Suppressor macrophage treated with lipopolysaccharide for 1 hour (primary cell): ENCODE measurements at places on chromosomes 3 and 15.

DNA sequence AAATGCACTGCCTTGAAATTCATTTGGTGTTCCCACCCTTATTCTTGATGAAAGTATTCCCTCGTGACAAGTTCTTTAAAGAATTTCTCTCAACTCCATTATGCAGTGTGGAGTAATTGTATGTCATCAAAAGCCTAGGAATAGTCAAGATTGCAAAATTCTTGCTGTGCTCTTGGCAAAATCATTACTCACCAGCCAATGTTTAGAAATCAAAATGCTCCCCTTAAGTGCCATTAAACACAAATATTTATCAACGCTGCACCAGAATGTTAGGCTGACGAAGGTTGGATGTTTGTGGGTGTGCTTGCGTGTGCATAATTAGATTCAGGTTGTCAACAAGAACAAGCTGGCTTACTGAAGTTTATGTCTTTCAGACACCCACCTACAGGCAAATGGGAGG lies 40.5 kb downstream of the SST start:
- peak; percentile 7 for DNase-seq

GRCh38 chr3:192827208-192827607 lies 90.4 kb downstream of the MB21D2 start:
- DNase-seq: no peak

- peak; percentile 89 for DNase-seq
These were observed 24.8 kb downstream of the PSTPIP1 start for GRCh38 chr15:77019521-77020331.

GRCh38 chr3:138412821-138413551 lies 21.4 kb upstream of the ESYT3 start:
- DNase-seq: peak; percentile 82

DNA sequence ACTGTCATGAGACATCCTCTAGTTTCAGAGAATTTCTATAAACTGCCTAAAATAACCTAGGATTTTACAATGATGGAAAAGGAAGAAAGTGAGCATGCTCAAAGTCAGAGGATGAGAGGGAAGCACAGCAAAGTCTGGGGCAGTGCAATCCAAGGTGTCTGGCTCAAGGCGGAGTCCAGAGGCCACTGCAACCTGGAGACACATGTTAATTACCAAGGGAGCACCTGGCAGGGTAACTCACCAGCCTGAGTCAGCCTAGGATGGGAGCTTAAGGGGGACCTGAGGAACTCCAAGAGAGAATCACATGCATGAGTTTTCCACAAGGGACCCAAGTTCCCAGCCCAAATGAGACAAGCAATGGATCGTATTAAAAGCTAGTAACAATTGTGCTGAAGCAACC lies 49.8 kb downstream of the PLD1 start:
- DNase-seq: no peak

DNA sequence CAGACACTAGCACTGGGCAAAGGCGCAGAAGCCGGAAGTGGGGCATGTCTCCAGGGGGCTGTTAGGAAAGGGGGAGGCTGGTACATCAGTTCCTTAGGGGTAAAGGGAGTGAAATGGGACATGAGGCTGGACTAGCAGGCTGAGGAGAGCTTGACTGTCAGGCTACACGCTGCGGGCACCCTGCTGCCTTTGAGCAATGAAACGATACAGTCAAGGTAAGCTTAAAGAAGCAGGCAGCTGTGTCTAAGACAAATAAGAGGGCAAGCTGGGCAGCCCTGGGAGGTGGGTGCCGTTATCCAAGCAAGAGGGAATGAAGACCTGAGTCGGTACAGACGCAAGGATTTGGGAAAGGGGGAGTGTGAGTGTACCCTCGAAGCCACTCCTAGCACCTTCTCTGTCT lies 51.0 kb upstream of the DCLK3 start:
- no peak for DNase-seq

DNA sequence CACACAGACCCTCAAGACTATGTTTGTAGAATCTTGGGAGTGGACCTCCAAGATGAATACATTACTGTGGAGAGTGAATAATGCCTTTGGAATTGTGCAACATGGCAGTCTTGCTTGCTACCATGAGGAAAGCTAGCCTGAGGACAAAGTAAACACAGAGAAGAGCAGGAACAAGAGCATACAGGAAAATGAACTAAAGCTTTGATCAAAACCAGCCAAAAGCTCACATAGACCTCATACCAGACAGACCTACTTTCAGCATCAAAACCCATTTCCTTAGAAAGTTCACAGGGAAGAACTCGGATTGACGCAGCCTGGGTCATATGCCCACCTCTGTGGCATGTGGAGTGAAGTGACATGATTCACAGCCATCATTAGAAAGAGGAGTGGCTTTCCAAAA lies 3.3 kb upstream of the RAB8B start:
- no peak for DNase-seq

- DNase-seq: no peak
These were observed 6.4 kb downstream of the EMC3 start for GRCh38 chr3:9980251-9980650.

GRCh38 chr3:187986514-187986934 lies 167.4 kb upstream of the LPP start:
- DNase-seq: peak; percentile 94

DNA sequence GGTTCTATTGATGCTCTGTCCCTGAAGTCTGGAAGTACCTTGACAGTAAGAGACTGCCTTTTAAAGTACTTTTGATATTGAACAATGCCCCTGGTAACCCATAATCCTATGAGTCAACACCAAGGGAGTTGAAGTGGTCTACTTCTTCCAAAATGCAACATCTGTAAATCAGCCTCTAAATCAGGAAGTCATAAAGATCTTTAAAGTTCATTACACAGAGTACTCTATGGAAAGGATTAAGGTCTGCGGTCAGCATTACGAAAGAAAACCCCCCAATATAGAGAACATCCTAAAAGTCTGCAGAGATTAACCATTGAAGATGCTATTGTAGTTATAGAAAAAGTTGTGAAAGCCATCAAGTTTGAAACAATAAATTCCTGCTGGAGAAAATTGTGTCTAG lies 52.7 kb upstream of the CMC1 start:
- no peak for DNase-seq
